GM23338 (cell line): ENCODE measurements at places on chromosomes 5 and 9.
A peak's percentile ranks its signal among the peaks of the same experiment; 100 is the strongest.

DNA sequence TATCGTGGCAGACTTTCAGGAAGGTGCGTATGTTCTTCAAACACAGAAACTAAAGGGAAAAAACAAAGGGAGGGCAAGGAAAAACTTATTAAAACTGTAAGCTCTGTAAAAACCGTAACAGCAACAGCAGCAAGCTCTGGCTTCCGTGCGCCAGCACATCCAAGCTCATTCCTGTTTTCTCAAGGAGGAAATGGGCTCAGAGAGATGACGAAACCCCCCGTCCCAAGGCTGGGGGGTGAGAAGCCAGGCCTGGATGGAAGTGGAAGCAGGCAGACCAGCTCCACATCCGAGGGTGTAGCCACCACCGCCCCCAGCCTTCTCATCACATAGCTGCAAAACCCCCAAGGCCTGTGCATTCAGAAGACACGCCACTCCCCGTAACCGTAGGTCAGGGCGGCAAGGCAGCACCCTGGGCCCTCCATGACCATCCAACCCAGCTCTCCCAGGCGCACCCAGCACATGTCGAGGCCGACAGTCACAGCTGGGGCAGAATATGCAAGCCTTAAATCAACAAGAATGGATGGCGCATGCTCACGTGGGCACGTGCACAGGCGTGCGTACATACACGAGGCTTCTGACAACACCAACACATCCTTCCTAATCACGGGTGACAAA lies 52.8 kb downstream of the VAV2 start:
- H3K4me1 ChIP-seq: no peaks in the 10 kb centered on the region
- no peaks in the 10 kb centered on the region for H3K36me3 ChIP-seq
- H3K27ac ChIP-seq: 0 out of 2 replicates have a peak overlapping the region, but pooled peaks have one; percentile 59
- H3K4me3 ChIP-seq: no peak overlapping the region

DNA sequence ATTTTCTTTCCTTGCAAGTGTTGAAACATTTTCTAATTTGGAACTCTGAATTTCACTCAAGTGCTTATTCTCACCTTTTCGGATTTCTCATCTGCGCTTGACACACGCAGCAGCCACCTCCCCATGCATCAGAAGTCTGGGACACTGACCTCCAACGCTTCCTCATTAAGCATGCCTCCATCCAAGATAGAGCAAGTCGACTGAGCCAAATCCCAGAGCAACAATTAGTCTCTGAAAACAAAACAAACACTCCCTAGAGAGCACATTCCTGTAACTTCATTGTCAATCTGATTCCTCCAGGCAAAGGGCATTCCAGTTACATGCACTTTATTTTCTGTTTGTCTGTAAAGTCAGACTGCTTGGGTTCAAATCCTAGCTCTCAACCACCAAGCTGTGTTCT lies 5.7 kb downstream of the CD180 start:
- H3K27me3 ChIP-seq: no peaks in the 10 kb centered on the region
- H3K27ac ChIP-seq: no peak overlapping the region
- 0 out of 2 replicates have a peak, but pooled peaks cover 6% of the 10 kb centered on the region for H3K4me1 ChIP-seq

DNA sequence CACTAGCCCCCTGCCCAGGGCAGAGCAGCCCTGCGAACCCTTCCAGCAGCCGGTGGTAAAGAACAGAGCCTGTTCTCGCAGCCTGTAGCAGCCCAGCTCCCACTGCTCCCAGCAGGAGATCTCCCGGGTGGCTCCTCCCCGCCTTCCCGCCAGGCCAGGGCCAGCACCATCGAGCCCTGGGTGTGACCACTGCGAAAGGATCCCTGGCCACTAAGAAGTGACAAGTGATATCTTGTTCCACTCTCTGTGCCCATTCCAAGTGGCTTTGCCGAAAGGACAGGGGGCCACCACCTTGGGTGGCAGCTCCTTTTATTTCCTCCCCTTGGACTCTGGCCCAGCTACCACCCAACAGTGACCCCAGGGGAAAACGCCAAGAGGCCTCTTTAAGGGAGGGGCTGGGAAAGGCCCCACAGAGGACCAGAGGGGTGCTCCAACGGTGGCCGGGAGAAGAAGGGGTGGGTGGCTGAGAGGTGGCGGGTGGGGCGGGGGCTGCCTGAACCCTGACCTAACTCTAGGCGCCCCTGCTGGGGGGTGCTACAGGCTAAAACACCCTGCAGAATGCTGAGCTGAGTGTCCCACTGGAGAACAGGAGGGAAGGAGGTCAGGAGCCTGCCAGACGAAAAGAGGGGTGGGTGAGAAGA lies 1.6 kb downstream of the NACC2 start:
- no peak overlapping the region for H3K27ac ChIP-seq
- H3K36me3 ChIP-seq: no peaks in the 10 kb centered on the region
- DNase-seq: no peak
- peak overlapping the region; percentile 64 for H3K4me3 ChIP-seq
- peaks cover 31% of the 10 kb centered on the region for H3K27me3 ChIP-seq

DNA sequence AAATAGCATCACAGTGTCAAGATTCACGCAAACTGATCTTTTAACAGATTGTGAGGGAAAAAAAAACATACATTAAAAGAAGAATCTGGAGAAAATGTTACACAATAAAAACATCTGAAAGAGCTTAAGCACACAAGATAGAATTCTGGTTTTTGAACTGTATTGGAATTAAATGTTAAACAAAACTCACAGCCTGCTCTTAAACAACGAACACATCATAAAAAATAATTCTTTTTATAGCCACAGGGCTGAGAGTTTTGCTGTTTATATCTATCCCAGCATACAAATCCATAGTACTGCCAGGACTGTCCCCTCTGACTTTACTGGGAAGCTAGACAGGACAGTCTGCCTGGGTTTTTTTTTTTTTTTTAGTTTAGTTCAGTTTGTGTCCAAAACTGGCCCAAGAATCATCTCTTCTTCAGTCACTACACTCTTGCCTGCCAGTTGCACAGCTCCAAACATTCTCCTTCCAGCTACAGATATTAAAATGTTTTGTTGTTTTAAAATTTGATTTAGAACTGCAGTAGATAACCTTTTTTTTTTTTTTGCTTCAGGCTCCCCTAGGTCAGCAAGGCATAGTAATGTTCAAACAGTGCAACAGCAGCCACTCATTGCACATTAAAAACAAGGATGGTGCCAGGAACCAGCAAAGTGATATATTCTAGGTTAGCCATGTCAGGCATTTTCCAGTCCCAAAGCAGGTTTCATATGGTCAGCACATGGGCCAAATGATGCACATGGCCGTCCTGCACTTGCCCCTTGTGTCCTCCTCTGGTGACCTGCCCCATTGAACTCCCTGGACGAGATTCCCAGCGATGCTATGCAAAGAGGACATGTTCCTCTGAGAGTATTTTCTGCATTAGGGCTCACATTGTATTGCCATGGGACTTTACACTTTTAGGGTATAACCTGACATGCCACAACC lies 173.6 kb downstream of the ARL15 start:
- no peaks in the 10 kb centered on the region for H3K36me3 ChIP-seq
- no peak for DNase-seq
- H3K4me1 ChIP-seq: no peaks in the 10 kb centered on the region
- H3K27me3 ChIP-seq: no peaks in the 10 kb centered on the region

DNA sequence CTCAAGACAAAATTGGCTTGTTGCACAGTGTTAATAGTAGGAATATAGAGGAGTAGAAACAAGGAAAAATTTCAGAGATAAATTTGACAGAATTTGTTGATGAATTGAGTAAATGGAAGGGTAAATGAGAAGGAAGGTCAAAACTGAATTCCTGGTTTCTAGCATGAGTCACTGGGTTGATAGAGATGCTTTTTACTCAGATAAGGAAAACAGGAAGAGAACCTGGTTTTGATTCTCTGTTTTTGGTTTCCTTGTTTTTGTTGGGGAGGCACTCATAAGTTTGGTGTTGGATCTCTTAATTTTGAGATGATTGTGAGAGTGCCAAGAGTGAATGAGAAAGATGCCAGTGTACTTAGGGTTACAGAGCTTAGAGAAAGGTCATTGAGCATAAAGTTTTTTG lies 7.1 kb downstream of the LRRC70 start:
- no peaks in the 10 kb centered on the region for H3K27me3 ChIP-seq
- no peak overlapping the region for H3K27ac ChIP-seq
- H3K4me3 ChIP-seq: no peak overlapping the region
- no peaks in the 10 kb centered on the region for H3K4me1 ChIP-seq
- DNase-seq: no peak

GRCh38 chr5:141330299-141331080 lies at the start of gene PCDHGA1:
Gene PCDHGA1, plus strand, starts transcription at chr5:141330514.
- no peak within 1 kb of the TSS for H3K27ac ChIP-seq
- no peaks in the 10 kb centered on the region for H3K4me1 ChIP-seq
- H3K4me3 ChIP-seq: no peak within 1 kb of the TSS
- no peaks in the 10 kb centered on the region for H3K36me3 ChIP-seq
- no peaks in the 10 kb centered on the region for H3K27me3 ChIP-seq
- DNase-seq: peak; percentile 63
